ENCODE measurements at places on chromosomes 5 and 9.

DNA sequence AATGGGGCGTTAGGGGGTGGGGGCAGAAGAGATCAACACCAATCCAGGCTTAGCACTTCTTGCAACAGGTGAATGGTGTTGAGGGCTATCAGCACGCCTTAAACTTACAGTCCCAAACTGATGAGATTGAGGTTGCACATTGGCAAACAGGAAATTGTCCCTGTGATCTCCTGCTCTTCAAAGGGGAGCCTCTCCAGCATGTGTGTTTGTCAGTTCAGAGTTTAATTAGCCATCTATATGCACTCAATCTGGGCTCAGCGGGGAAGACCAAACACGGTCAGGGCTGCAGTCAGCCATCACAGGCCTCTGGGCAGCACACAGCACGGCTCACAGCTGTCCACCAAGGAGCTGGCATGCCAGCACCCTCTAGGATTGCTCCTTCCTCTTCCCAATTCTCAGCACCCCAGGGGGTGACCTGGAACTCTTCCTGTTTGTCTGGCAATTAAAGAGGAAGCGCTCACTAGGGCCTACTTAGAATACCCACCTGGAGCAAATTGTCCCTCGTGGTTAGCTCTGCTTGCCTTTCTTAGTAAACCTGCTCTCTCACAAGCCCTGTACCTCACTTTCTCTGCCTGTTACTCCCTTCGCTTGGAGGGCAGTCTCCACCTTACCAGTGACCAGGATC is 217.4 kb downstream of the SLIT3 start:
- DNase-seq, result no peak

DNA sequence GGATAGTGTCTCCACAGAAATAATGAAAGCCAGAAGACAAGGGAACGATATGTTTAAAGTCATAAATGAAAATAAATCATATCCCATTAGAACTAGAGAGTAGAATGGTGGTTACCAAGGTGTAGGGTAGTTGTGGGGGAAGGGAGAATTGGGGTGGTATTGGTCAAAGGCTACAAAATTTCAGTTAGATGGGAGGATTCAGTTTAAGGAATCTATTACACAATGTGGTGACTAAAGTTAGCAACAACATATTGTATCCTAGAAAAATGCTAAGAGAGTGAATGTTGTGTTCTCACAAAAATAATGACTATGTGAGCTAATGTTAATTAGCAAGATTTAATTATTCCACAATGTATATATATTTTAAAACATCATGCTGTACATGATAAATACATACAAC is 27.8 kb upstream of the LARP1 start:
- no peak for DNase-seq

DNA sequence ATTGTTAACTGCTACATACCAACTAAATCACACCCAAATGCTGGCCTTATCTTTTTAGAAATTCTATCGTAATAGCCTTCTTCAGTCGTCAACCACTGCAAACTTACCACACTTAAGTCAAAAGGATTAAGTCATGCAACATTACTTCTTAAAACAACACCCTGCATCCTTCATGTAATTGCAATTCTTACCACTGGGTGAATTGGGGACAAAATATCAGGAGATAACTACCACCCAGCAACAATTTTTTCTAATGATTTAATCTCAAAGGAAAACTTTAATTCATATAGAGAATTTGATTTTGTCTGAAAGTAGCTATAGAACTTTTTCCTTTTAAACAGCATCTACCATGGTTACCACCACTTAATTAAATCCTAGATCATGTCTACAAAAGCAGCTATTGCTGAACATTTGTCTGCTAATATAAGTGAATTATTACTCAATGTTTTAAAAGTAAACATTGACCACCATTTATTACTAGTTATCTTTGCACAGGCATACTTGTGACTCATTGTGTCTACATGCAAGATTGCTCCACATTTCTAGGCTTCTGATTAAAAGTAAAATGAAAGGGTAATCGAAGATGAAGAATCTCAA is 10.5 kb downstream of the MLLT3 start:
- DNase-seq, result no peak

DNA sequence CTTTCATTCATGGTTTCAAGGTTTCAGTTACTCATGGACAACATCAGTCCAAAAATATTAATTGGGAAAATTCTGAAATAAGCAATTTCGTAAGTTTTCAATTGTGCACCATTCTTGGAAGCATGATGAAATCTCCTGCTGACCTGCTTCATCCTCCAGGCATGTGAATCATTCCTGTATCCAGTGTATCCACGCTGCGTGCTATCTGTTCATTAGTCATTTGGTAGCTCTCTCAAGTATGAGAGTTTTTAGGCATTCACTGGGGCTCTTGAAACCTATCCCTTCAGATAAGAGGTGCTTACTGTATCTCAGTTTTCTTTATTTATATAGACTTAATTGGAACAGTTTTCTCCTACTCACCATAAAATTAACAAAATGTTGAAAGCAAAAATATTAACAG is 293.0 kb downstream of the CDH12 start:
- no peak for DNase-seq
